ENCODE measurements at places on chromosomes 16 and 17.
A peak's percentile ranks its signal among the peaks of the same experiment; 100 is the strongest.

- no peak for DNase-seq
These were observed 128.2 kb upstream of the COX10 start for GRCh38 chr17:13940858-13941665.

DNA sequence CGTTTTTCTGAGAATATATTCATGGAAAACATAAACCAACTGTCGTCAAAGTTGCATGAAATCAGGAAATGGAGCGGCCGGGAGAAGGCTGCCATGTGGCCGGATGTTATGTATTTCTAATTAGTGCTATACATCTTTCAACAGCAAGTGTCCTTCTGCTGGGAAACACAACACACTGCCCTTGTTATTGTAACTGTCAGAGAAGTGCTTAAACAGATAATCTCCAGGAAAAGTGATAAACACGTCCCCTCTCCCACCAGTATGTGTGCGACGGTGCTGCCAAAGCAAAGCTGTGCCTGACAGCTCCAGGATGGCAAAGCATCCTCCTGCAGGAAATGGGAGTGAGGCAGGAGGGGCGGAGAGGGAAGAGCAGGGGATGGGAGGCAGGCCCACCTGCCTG, 111.8 kb downstream of the SMG6 start:
- no peak for DNase-seq

- peak; percentile 50 for DNase-seq
These were observed 12.1 kb downstream of the CA5A start for GRCh38 chr16:87924041-87924810.

- DNase-seq: no peak
These were observed 57.1 kb downstream of the GOSR1 start for GRCh38 chr17:30534298-30534697.

- DNase-seq: no peak
These were observed 3.1 kb upstream of the C16orf74 start for GRCh38 chr16:85753976-85754375.

DNA sequence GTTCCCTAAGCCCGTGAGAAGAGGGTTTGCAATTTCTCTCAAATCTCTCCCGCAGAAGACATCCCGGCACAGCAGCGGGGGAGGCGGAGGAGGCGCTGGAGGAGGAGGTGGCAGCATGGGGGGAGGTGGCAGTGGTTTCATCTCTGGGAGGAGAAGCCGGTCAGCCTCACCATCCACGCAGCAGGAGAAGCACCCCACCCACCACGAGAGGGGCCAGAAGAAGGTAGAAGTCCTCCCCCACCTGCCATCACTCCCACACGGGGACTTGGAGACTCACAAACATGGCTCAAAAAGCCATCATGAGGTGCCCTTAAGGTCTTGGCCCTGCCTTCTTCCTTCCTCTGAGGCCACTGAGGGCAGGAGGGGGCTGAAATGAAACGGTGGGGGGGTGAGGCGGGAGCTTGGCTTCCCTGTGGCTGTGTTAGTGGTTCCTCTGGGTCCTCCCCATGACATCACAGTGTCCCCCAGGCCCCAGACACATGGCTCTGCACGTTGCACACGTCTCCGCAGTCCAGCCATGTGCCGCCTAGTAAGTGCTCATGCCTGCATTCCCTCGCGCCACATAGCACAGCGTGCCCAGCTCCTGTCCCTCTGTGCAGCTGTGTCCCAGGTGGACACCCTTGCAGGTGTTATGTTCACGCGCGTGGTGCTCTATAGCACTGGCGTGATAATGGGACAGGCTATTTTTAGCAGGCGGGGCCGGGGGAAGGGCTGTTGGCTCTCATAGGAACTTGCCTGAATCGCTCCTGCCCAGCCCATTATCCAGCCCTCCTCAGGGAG, 6.9 kb downstream of the MLLT6 start:
- DNase-seq: no peak

DNA sequence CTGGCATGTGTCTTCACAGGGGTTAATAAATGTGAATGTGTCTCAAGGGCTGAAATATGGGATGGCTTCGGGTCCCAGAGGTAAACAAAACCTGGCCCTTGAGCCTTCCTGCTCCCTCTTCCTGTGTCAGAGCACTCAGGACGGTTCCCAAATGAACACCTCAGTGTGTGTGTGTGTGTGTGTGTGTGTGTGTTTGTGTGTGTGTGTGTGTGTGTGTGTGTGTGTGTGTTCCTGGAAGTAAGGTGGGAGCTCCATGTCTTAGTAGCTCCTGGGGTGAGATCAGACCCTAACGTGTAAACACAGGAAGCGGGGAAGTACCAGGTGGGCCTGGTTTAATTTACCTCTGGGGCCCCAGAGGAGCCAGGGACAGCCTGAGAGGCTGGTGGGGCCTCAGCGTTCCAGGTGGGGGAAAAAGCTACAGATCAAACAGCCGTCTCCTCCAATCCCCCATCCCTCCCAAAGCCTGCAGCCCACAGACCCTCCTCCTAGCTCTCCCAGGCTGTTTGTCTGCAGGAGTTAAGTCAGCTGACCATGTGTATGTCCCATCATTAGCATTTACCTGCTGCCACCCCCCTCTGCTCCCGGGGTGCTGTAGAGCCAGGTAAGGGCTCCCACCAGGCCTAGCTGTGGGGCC, 6.1 kb downstream of the KIF19 start:
- DNase-seq: no peak

- no peak for DNase-seq
These were observed 26.6 kb upstream of the NAGLU start for GRCh38 chr17:42509409-42509808.

- no peak for DNase-seq
These were observed 25.3 kb upstream of the PYY start for GRCh38 chr17:43979011-43979410.

DNA sequence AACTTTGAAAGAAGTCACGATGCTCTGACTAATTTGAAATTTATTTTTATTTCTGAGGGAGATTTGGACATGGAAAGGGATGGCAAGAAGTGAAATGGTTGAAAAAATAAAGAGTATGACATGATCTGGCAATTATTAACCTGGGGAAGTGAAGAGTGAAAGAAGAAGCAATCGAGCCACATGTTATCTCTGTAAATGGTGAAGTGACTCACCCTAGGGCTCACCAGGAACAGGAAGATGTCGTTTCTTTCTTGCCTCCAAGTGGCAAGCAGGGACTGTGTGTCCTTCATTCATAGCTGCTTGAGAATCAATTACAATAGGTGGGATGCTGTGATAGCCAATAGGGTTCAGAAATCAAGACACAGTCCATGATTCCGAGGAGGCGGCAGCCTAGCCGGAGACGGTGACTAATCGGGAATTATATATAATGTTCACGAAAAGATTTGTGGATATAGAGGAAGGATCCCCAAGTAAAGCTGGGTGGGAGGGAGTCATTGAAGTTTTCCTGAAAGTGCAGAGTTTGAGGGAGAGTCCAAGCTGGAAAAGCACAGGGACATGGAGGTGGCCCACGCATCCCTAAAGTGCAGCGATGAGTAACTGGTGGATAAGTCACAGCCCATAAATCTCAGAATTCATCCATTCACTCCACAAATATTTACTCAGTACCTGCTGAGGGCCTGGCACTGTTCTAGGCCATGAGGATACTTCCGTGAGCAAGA, 18.2 kb upstream of the KRT20 start:
- DNase-seq: no peak

DNA sequence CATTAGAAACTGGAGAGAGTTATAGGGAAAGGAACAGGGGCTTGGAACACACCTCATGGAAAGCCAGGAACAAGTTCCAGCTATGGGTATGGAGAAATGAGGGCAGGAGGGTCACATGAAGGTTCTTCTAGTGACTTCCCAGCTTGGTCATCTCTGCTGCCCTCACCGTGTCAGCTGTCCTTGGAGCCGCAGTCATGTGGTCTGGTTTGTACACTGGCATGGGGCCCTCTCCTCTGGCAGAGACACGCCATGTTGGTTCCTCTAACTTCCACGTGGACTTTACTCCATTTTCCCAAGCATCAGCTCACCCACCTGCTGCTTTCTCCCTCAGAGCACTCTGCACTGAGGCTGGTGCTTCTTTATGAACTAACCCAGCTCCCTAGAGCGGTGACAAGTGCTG, 26.3 kb downstream of the MPG start:
- no peak for DNase-seq

DNA sequence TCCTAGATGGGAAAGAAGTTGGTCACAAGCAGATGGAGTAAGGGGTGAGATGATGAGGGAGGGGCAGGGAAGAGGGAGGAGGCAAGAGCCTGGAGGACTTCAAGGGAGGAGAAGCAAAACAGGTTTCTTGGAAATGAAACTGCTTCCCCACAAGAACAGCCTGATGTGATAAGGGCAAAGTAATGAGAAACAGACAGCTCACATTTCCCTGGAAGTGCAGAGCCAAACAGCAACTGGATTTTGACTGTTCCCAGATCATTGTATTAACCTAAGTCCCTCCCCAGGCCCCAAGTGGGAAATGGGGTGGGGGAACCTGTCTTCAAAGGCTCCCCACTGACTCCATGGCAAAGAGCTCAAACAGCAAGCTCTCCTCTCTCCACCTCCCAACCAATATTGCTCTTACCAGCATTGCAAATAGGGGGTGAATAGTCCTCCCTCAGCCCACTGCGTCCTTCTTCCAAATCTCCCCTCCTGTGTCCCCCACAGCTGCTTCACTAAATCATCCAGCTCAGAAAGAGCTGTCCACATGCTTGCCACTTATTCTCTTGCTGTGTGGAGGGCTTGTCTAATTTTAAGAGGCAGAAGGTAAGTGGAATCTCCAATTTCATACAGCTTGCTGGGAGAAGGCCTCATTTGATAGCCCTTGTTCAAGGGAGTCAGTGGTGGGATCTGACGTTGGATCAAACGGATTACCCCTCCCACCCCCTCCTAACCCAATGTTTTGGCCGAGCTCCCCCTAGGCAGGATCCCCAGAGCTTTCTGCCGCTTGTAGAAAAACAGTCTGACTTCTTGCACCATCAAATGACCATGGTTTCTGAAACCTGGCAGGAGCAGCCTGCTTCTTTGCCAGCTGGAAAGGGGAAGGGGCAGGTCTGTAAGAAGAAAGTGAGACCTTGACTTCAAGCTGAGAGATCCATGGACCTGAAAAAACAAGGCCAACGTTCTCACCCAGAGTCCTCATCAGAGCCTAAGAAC, 56.3 kb upstream of the SMIM36 start:
- no peak for DNase-seq

DNA sequence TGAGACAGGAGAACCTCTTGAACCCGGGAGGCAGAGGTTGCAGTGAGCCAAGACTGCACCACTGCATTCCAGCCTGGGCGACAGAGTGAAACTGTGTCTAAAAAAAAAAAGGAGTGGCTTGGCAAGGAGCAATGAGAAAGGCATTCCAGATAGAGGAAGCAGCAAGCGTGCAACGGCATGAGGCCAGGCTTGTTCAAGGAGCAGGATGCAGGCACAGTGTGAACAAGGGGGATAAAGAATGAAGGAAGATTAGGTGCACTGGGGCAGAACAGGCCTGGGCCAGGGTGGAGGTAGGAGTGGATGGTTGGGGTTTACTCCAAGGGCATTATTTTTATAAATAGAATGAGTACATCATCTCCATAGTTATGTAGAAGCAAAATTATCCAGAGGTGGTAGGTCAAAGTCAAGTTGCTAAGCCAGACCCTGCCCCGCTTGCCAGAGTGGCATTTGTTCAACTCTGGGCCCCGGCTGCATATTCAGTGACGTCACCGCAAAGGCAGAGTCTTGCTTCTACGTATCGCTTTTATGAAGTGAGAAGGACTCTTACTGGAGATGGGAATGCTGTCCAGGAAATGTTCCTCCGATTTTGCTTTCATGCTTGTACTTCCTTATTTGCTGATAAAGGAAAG, 100.2 kb downstream of the KATNIP start:
- no peak for DNase-seq

- DNase-seq: peak; percentile 98
These were observed 8.6 kb downstream of the KDM6B start for GRCh38 chr17:7842380-7843256.

- DNase-seq: no peak
These were observed 8.7 kb upstream of the ANKS4B start for GRCh38 chr16:21224800-21225199.

DNA sequence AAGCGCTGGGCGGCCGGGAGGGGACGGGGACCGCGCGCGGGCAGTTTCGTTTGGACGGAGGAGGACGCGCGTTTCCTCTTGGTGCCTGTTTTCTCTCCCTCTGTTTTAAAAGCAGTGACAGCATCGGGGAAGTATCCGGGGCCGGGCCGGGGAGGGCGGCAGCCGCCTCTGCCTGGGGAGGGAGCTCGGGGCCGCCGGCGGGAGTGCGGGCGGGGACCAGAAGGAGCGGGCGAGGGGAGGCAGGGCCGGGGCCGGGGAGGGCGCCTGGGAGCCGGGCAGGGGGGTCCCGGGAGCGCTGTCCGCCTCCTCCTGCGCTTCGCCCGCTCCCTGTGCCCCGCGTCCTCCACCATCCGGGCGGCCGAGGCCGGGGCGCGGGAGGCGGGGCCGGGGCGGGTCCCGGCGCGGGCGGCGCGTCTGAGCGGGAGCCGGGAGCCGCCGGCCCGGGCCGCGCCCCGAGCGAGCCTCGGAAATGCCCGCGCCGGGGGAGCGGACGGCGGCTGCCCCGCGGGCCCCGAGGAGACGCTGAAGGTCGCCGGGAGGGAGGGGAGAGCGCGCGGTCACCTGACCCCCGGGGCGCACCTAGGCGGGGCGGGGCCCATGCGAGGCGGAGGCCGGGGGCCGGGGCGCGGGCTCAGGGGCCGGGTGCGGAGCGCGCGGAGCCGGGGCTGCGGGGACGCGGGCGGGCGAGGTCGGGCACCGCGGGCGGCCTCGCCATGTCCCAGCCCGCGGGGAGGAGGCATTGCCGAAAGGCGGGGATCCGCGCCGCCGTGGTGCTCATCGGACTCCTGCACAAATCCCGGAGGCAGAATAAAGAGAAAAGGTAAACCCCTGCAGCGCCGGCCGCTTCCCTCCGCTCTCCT, 57.3 kb downstream of the RAP1GAP2 start:
- peak; percentile 16 for DNase-seq

- DNase-seq: no peak
These were observed 378.1 kb downstream of the HAPSTR1 start for GRCh38 chr16:9469512-9469911.

GRCh38 chr17:13589658-13590057, 12.1 kb downstream of the HS3ST3A1 start:
- no peak for DNase-seq

- peak; percentile 28 for DNase-seq
These were observed 1.8 kb downstream of the NOXO1 start for GRCh38 chr16:1979271-1980029.

- peak; percentile 50 for DNase-seq
These were observed 23.2 kb upstream of the CYTH1 start for GRCh38 chr17:78805301-78805700.

GRCh38 chr16:87227296-87227951, 89.8 kb downstream of the C16orf95 start:
- no peak for DNase-seq

DNA sequence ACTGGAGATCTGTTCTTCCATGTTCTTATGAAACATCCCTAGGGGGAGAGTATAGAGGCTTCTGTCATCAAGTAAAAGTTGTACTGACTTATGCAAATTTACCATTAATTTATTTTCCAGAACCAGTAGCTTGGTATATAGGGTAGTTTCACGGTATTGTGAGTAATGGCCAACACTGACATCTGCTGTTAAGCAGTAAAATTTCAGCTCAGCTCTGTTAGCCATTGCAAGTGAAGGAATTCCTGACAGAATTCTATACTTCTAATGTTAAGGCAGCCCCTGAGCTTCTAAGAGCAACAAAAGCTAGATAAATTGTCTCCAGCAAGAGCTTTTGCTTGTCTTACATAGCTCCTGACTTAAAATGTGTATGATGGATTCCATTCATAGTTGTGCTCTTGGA, 613.5 kb upstream of the C16orf82 start:
- no peak for DNase-seq

Data from CD4-positive, alpha-beta T cell treated with Interleukin-1 beta for 1 hour (primary cell).